ENCODE measurements at places on chromosomes 1 and 21.
A peak's percentile ranks its signal among the peaks of the same experiment; 100 is the strongest.

DNA sequence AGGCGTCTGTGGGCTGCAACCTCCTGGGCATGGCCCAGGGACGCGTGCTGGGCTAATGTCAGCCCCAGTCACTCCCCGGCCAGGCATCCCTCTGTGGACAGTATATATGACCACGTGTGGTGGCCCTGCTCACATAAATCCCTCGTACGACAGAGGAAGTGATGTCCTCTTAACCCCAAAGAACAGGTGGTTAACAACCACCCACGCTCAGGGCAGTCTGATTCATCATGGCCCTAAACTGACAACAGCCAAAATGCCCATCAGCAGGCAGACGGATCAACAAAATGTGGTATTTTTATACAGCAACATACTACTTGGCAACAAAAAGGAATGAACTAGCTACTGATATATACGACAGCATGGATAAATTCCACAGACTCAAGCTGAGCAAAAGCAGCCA is 51.0 kb downstream of the ECE1 start:
- DNase-seq: no peak

GRCh38 chr1:8580566-8580965 is 236.9 kb downstream of the RERE start:
- no peak for DNase-seq

- no peak for DNase-seq
Measured at GRCh38 chr1:21652937-21653743, 16.0 kb downstream of the RAP1GAP start.

GRCh38 chr1:69914976-69915765 is 290.2 kb downstream of the LRRC40 start:
- no peak for DNase-seq

DNA sequence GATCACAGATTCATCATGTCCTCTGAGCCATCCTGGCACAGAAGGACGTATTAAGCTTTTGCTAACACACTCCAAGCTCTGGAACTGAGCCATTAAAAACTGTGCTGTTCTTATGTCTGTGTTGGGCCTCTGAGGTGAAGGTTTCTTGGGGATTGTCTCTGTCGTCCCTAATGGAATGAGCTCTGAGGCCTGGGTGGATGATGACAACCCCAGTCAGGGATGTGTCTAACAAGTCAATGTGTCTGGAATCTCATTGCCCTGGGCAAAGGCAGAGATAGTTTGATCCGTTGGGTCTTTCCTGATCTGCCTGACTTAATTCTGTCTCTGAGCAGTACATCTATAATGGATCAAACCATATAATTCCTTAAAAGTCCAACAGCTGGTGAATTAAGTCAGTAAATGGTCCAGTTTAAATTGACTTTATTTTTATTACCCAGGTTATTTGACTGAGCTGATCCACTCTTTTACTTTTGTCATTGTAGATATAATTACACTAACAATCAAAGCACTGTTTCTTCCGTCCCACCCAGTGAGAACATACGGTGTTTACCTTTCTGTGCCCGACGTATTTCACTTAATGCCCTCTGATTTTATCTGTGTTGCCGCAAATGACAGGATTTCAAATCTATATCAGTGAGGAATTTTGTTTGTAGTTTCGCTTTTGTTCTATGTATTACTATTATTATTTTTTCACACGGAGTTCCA is 38.8 kb upstream of the OR2B11 start:
- DNase-seq: no peak

DNA sequence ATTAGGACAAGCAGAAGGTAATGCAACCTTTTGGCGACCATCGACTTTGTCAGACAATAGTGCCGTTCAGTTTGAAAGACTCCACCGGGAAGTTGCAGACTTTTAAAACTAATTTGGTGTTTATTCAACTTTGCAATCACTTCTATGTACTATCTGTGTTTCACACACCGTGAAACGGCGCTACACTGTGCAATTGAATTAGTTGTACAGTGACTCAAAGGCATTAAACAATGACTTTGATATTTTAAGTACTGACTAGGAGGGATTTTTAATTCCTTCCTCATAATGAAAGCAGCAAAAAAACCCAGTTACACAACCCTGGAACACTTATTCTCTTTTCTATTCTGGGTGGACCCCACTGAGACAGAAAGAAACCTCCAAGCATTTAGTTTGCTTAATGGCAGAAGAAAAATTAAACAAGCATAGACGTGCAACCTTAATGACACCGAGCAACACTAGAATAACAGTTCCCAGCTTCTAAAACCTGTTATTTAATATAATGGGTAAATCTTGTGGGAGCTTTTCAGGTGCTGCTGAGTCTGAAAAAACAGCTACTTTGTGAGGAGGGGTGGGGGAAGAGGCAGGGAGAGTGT is 176.8 kb downstream of the LMO4 start:
- DNase-seq: no peak

GRCh38 chr1:232029315-232029714 is 402.7 kb downstream of the DISC1 start:
- DNase-seq: peak; percentile 55

Measured in globus pallidus (tissue), 1 donor.